K562 (cell line): ENCODE measurements at places on chromosomes 7 and 10.
A peak's percentile ranks its signal among the peaks of the same experiment; 100 is the strongest.

- DNase-seq: no peak
Observed at GRCh38 chr7:104286839-104287238, 41.6 kb upstream of the LHFPL3 start.

GRCh38 chr7:39069896-39070881 is 92.5 kb downstream of the POU6F2 start:
- DNase-seq: no peak

DNA sequence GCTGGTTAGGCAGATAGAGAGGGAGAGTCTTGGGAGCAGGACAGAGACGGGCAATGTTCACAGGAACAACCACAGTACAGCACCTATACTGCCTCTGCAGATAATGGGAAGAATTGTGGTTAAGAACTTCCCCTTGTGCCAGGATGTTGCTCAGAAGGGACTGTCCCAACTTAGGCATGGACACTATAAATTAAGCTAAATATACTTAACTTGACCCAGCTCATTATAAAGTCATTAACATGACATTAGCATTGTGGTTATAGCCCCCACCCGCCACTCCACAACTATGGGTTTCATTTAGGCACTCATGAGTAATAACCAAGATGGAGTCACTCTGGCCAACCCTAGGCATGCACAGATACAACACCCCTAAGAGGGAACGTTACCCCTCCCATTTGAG is 310.9 kb upstream of the NRG3 start:
- DNase-seq: no peak

- no peak for DNase-seq
Observed at GRCh38 chr7:86911659-86912058, 147.8 kb downstream of the ELAPOR2 start.

DNA sequence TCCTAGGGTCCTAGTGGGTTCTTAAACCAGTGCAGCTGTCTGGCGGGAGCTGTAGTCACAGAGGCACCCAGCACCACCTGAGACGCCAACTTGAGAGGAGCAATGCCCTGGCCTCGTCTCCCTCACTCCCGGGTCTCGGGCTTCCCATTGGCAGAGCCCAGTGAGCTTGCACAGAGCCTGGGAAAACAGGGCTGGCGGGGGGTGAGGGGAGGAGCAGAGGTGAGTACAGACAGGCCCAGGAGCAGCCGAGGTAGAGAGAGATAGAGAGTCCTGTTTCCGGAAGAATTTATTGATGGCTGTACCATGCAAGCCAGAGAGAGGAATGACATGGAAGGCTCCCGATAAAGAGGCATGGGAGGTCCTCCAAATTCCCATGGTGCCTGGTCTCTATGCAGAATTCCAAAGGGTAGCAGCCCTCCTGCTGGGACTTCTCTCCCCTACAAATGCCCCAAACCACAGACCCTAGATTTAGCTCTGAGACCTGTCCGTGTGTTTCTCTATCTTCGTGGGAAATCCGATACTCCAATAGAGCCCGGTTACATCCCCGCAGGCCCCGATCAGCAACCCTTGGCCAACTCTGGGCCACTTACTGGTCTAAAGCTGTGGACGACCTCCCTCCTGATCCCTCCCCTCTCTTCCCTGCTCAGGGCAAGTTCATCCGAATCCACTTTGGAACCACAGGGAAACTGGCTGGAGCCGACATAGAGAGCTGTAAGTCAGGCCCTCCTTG is 20.3 kb upstream of the MYH16 start:
- DNase-seq: no peak

DNA sequence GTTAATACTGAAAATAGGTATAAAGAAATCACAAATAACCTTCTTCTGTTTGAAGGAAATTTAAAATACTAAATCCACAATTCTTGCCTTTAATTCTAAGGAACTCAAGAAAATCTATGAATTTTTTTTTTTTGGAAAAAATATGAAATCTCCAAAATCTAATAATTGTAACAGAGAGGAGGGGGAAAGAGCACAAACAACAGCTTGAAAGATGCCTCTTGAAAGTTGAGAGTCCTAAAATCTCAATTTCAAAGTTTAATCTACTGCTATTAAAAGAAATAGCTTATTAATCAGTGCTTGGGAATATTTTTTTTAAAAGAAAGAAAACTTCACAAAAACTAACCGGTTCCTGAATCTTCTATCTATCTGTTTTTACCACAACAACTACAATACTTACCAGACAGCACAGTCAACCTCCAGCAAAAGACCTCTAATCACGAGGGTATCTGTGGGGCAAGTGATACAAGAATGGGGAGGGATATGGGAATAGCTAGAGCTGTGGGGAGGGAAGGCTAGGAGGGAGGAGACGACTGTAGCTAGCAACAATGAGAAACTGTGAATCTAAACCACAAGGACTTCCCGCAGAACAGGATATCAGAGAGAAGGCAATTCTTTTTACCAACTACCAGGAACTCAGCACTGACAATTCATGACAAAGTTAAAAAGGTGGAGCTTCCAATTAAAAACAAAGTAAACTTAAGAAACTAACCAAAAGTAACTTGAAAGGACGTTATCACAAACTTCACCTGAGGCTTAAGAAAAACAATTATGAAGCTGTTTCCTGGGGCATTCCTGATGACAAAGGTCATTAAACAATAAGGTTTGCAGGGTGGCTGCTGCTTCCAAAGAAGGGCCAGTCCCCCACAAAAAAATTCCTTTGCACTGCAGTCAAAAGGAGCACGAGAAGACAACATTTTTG is at the start of gene USP54:
TSS of gene USP54 (minus strand) at position 462 of the 919 bp plus-strand sequence. CDS start 15,684 bp downstream, outside the sequence.
- DNase-seq: peak; percentile 73

DNA sequence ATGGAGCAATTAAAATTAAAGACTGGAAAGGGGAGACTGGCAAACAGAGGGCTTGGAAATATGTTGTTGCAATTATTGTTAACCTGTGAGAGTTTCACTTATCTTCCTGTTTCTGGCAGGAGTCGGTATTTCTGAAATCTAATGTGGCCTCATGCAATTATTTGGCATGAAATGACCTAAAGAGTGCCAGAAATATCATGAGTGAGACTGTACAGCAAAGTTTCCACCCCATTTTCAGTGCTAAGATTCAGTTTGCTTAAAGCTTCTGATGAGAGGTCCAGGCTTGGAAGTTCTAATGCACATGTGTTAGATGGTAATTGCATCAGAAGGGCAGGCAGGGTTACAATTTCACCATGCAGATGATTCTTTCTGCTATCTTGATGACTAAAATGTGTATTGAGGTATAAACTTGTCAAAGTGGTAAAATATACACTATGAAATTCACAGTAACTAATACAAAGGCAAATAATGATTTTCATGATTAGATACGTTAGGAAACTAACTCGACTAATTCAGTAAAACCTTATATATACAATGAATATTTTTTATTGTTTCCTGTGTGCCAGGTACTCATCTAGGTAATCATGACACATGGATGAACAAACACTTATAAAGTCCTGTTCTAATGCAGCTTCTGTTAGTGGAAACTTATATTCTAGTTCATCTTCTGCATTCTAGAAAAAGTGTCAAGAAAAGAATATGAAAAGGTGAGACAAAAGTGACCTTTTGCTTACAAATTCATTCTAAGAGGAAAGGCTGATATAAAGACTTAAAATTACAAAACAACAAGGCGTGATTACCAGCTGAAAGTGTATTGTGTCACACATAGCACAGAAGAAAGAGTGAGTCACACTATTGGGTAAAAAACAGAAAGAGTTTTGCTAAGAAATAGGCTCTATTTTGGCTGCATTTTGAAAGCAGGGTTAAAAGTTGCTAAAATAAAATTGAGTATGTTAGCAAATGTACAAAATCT is 533.4 kb upstream of the SEMA3D start:
- no peak for DNase-seq

- no peak for DNase-seq
Observed at GRCh38 chr10:114021154-114021553, 22.5 kb upstream of the ADRB1 start.

- DNase-seq: no peak
Observed at GRCh38 chr10:114906981-114907380, 31.0 kb upstream of the TRUB1 start.
